ENCODE measurements at places on chromosomes 2 and 18.

DNA sequence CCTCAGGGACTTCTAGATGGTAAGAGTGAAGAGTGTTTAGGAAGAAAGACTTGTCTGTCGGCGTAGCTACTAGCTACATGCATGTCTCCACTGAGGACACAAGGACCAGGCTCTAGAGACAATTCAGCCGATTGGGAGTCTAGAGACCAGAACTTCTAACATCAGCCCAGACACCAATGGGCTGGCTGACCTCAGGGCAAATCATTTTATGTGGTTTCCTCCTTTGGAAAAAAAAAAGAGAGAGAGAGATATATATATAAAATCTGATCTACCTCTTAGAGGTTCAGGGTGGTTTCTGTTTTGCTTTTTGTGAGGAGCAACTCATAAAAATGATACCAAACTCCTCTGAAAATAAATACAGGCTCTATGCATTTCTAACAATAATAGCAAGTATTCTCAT lies 212.8 kb downstream of the BCL2 start:
- no peak for DNase-seq

DNA sequence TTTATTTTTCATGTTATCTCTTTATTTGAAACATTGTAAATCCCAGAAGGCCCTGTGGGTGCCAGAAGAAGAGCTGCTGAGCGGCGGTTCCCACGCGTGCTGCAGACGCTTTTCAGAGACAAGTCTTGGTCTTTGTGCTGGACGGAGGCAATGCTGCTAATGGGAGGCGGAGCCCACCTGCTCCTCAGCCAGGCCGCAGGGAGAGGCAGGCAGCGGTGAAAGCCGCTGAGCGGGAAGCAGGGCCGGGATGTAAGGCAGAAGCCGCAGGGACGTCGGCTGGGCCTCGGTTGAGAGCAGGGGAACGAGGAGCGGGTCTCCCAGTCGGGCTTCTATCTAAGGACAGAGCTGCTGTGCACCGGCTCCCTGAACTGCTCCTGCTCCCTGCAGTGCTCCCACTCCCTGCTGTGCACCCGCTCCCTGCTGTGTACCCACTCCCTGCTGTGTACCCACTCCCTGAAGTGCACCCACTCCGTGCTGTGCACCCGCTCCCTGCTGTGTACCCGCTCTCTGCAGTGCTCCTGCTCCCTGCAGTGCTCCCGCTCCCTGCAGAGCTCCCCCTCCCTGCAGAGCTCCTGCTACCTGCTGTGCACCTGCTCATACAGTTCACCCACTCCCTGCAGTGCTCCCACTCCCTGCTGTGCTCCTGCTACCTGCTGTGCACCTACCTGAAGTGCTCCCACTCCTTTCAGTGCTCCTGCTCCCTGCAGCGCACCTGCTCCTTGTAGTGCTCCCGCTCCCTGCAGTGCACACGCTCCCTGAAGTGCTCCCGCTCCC lies 16.4 kb downstream of the TMEM18 start:
- DNase-seq, result no peak

DNA sequence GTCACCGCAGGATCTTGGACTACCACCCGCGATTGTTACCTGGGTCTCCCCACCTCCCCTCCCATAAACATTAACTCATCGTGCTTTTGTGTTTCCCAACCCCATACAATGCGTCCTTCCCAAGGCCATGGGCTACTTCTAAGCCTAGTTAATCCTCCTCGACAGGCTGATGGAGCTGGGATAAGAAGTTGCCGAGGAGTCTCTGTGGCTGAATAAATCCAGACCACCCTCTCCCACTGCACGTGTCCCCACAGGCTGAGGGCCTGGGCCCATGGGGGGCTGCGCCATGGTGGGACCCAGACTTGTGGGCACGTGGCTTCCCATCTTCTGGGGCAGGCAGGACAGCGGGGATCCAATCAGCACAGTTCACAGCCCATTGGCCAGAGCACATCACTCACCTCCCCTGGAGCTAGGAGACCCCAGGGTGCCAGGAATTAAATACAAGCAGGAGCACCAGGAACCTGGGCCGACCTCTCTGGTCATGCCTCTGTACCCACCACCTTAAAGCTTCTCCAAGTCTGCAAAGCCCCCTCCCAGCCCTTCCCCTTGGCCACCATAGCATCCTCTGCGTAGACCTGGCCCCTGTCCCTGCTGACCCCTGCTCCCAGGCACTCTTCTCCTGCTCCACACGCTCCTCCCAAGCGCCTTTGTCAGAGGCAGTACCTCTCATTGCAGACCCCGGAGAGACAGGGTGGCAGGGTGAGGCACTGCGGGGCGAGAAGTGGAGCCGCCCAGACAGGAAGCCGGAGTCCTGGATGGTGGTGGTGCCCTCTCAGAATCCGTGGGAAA lies 51.0 kb upstream of the ID2 start:
- DNase-seq, result no peak

- DNase-seq, result no peak
Measured at GRCh38 chr2:174300114-174300513, 34.6 kb upstream of the SP9 start.

- DNase-seq, result no peak
Measured at GRCh38 chr18:32366586-32367538, 103.8 kb downstream of the GAREM1 start.
